ENCODE measurements at places on chromosomes 12 and 14.

DNA sequence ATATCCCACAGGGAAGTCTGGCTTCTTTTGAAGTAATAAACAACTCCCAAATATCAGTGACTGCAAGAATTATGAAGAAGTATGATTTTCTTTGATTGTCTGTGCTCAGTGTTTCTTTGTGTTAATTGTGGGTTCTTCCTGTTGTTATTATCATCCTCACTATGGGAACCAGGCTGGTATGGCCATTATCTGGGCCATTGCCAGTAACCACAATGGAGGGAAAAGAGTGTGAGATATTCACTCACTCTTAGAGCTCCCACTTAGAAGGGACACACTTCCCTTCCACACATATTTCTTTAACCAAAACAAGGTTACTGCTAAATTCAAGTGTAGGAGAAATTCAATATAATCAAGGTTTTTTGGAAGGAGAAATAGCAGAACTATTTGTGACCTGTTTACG is 503.7 kb downstream of the SLC6A15 start:
- no peak for DNase-seq

GRCh38 chr12:68349921-68350606 is 17.9 kb upstream of the MDM1 start:
- DNase-seq, result no peak

DNA sequence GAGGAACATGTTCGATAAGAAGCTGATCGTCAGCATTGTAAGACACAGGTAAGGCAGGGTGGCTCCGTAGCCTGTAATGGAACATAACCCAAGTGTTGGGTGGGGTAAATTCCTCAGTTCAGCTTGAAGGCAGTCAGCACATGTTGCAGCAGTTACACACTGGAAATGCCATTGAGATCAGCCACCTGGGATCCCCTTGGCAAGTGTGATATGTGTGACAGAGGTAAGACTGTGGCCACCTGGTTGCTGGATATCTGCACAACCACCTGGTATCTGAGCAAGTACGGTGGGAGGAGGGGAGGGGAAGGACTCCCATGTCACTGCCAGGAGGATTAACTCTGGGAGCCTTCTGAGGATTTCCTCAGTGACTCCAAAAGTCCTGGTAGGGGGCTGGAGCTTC is 158.0 kb upstream of the CAND1 start:
- DNase-seq, result no peak

- no peak for DNase-seq
These were observed 81.1 kb downstream of the NKX2-1 start for GRCh38 chr14:36438883-36439282.

- no peak for DNase-seq
These were observed 203.5 kb downstream of the MYRFL start for GRCh38 chr12:70028515-70028914.

DNA sequence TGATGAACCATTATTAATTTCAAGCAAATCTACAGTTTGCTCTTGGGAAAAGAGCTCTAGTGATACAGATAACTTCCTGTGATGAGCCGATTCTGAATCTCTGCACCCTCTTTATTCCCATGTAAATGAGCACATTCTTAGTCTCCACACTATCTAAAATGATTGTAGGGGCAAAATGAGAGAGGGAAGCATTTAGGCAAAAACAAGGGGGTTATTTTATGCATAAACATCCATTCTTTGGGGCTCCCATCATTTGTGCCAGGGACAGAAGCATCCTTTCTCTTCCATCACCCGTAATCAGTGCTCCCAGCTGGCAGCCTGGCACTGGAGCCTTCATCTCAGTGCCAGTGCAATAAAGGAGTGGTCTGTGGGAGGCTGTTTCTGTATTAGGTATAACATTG is 1.7 kb upstream of the GPD1 start:
- DNase-seq, result no peak

GRCh38 chr14:23692416-23692815 is 56.3 kb downstream of the DHRS2 start:
- DNase-seq, result no peak

- DNase-seq, result no peak
These were observed 4.5 kb downstream of the UBC start for GRCh38 chr12:124909831-124910560.

GRCh38 chr12:64323476-64324225 is 66.9 kb downstream of the C12orf56 start:
- no peak for DNase-seq

- DNase-seq, result no peak
These were observed 7.8 kb downstream of the NT5DC3 start for GRCh38 chr12:103833095-103833775.

- DNase-seq, result no peak
These were observed 18.7 kb downstream of the PRKD1 start for GRCh38 chr14:29908652-29909577.

All from GM12891 (cell line).